Calu3 (cell line): ENCODE measurements at places on chromosomes 2 and 18.
A peak's percentile ranks its signal among the peaks of the same experiment; 100 is the strongest.

- peaks cover 17% of the 10 kb centered on the region for H3K27me3 ChIP-seq
- no peak overlapping the region for H3K4me3 ChIP-seq
- no peak for DNase-seq
- H3K36me3 ChIP-seq, result no peaks in the 10 kb centered on the region
- no peaks in the 10 kb centered on the region for H3K4me1 ChIP-seq
Measured at GRCh38 chr2:23042216-23042906, 342.6 kb upstream of the KLHL29 start.

- H3K4me3 ChIP-seq, result no peak overlapping the region
- H3K36me3 ChIP-seq, result no peaks in the 10 kb centered on the region
- DNase-seq, result no peak
Measured at GRCh38 chr2:98492441-98492840, 47.8 kb downstream of the INPP4A start.

DNA sequence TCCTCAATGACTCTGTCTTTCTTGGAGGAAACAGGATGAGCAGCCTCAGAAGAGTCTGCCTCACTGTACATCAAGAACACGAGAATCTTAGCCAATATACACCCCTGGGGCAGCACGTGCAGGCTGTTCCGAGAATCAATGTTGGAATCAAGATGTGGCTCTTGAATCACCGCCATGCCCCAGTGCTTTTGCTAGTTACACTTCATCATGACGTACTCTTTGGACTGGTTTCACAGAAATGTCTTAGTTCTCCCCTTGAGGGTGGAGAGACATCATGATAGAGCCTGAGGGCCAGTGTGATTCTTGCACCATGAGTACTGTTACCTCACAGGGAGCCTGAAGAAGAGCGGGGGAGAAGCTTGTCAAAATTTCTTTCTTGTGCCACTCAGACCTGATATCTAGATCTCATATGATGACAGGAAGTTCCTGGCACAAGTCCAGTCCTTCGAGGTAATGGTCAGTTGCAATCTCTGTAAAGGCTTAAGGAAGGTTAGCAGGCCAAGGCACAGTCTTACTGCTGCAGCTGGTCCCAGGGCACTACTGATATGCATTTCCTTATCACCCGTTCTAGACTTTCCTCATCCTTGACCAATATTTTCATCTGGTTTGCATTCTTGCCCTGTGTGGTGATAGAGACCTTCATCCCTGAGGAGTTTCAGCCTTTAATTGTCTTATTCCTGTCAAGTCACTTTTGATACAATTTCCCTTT is 28.2 kb upstream of the STAT4 start:
- no peaks in the 10 kb centered on the region for H3K36me3 ChIP-seq
- no peak for DNase-seq
- H3K27me3 ChIP-seq, result no peaks in the 10 kb centered on the region
- peaks cover 29% of the 10 kb centered on the region for H3K4me1 ChIP-seq
- H3K27ac ChIP-seq, result no peak overlapping the region

DNA sequence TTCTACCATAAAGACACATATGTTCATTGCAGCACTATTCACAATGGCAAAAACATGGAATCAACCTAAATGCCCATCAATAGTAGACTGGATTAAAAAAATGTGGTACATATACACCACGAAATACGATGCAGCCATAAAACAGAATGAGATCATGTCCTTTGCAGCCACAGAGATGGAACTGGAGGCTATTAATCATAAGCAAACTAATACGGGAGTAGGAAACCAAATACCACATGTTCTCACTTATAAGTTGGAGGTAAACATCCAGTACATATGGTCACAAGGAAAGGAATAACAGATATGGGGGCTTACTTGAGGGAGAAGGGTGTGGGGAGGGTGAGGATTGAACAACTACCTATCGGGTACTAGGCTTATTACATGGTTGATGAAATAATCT is 7.7 kb downstream of the HMSD start:
- no peaks in the 10 kb centered on the region for H3K4me1 ChIP-seq
- no peak overlapping the region for H3K27ac ChIP-seq
- no peak for DNase-seq
- no peak overlapping the region for H3K4me3 ChIP-seq

GRCh38 chr2:231685349-231686191 is 22.8 kb upstream of the PTMA start:
- H3K4me3 ChIP-seq, result no peak overlapping the region
- peaks cover 8% of the 10 kb centered on the region for H3K4me1 ChIP-seq
- DNase-seq, result no peak

GRCh38 chr2:126527836-126528490 is 128.0 kb upstream of the GYPC start:
- no peak overlapping the region for H3K27ac ChIP-seq
- H3K4me1 ChIP-seq, result no peaks in the 10 kb centered on the region
- no peak overlapping the region for H3K4me3 ChIP-seq
- peak; percentile 19 for DNase-seq
- H3K27me3 ChIP-seq, result no peaks in the 10 kb centered on the region

DNA sequence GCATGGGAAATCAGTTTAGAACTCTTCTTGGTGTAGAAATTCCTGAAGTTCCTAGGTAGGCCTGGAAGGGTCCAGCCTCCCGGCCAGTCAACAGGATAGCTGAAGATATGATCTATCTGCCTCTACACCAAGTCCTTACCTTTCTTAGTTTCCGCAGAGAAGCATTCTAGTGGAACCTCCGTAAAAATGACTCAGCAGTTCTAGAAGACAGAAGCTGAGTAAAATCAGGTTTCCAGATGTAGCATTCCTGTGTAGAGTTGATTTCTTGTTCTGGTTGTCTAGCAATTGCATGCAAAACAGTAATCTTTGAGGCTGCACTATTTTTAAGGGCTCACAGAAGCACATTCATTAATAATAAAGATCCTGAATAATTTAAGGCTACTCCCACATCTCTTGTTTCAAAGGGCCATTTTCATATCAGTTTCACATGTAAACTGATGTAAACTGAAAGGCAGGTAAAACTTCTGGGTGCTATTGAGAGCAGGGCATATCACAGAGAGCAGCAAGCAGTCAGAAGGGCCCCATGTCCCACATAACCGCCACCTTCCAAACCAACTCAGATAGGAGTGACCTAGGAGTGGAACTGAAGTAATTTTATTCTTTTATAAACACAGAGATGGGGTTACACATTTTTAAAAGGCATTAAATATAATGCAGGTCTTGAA is 3.2 kb upstream of the DYTN start:
- no peaks in the 10 kb centered on the region for H3K36me3 ChIP-seq
- H3K27me3 ChIP-seq, result no peaks in the 10 kb centered on the region
- H3K27ac ChIP-seq, result no peak overlapping the region
- no peak overlapping the region for H3K4me3 ChIP-seq
- H3K4me1 ChIP-seq, result no peaks in the 10 kb centered on the region

DNA sequence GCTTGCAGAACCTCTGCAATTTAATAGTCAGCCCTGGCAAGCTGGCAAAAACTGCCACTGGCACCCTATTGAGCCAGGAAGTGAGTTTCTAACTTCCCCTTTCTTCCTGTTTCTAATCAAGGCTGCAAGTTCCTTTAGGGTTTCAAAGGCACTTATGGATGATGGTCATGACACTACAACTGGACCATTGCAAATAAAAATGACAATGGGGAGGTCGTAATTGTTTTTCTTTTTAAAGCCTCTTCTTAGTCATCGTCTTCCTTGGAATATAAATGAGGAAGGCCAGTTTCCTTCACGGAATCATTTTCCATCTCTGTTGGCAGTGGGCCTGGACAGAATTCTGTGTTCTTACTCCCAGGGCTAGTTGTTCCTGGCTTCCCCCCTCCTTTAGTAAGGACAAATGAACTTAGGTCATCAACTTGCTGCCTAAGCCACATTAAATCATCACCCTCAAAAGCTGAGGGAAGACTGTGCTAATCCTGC is 35.8 kb downstream of the SH3RF3 start:
- no peak overlapping the region for H3K4me3 ChIP-seq
- H3K27me3 ChIP-seq, result peaks cover 97% of the 10 kb centered on the region
- H3K4me1 ChIP-seq, result no peaks in the 10 kb centered on the region
- no peaks in the 10 kb centered on the region for H3K36me3 ChIP-seq
- H3K27ac ChIP-seq, result no peak overlapping the region

DNA sequence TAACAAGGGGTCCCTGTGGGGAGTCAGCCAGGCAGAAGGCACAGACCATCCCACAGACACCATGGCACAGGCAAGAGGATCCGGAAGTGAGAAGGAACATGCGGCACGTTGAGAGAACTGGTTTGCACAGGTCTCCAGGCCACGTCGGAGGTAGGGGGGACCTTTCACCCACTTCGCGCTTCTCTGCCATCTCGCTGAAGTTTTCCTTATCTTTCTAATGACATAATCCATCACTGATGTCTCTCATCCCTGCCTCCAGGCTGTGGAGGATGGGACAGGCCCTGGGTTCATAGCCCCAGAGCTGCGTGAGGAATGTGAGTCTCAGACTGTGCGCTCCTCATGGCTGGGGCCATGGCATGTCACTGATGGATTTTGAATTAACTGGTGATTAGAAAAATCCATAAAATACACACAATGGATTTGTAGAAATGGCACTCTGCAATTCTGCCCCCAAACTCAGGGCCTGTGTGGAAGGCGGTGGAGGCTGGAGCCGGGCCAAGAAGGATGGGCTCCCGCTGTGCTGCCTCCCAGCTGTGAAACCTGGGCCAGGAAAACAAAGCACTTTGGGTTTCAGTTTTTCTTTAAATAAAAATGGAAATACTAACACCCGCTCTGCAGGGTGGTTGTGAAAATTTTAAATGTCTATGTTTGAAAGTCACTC is 113.3 kb upstream of the ALKAL2 start:
- no peaks in the 10 kb centered on the region for H3K36me3 ChIP-seq
- no peaks in the 10 kb centered on the region for H3K4me1 ChIP-seq
- H3K4me3 ChIP-seq, result no peak overlapping the region
- no peak for DNase-seq
- H3K27ac ChIP-seq, result no peak overlapping the region
- no peaks in the 10 kb centered on the region for H3K27me3 ChIP-seq

DNA sequence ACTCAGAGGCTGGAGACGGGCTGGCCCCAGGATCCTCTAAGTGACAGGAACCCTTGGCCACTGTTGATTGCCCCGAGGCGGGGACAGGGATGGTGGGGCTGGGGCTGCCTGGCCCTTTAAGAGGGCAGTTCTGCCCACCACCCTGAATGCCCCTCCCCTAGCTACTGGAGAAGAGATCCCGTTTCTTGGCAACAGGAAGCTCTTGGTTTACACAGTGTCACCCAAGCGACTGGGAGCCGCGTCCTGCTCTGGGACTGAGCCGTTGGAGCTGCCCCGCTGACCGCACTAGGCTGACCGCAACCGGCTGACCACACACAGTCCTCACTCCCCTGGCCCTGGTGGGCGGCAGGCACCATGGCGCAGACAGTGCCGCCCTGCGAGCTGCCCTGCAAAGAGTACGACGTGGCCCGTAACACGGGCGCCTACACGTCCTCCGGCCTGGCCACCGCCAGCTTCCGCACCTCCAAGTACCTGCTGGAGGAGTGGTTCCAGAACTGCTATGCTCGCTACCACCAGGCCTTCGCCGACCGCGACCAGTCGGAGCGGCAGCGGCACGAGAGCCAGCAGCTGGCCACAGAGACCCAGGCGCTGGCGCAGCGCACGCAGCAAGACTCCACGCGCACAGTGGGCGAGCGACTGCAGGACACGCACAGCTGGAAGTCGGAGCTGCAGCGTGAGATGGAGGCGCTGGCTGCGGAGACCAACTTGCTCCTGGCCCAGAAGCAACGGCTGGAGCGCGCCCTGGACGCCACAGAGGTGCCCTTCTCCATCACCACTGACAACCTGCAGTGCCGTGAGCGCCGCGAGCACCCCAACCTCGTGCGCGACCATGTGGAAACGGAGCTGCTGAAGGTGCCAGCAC is at the start of gene TEKT4:
TEKT4 (plus strand) TSS at position 205 of the 862 bp plus-strand sequence; CDS start at position 355, 150 bp downstream.
- H3K27me3 ChIP-seq, result no peaks in the 10 kb centered on the region
- no peak within 1 kb of the TSS for H3K27ac ChIP-seq
- H3K4me3 ChIP-seq, result no peak within 1 kb of the TSS
- no peaks in the 10 kb centered on the region for H3K4me1 ChIP-seq

- no peaks in the 10 kb centered on the region for H3K4me1 ChIP-seq
- DNase-seq, result no peak
- no peak overlapping the region for H3K27ac ChIP-seq
- no peak overlapping the region for H3K4me3 ChIP-seq
Measured at GRCh38 chr2:217008794-217009193, 148.9 kb upstream of the TNP1 start.

- H3K4me1 ChIP-seq, result peaks cover 72% of the 10 kb centered on the region
- no peaks in the 10 kb centered on the region for H3K27me3 ChIP-seq
- no peak for DNase-seq
- H3K4me3 ChIP-seq, result no peak overlapping the region
- H3K27ac ChIP-seq, result no peak overlapping the region
- peaks cover 20% of the 10 kb centered on the region for H3K36me3 ChIP-seq
Measured at GRCh38 chr2:100862081-100862480, 42.1 kb downstream of the NPAS2 start.

- no peak for DNase-seq
- no peaks in the 10 kb centered on the region for H3K27me3 ChIP-seq
- no peak overlapping the region for H3K4me3 ChIP-seq
- H3K27ac ChIP-seq, result no peak overlapping the region
- H3K36me3 ChIP-seq, result peaks cover 10% of the 10 kb centered on the region
Measured at GRCh38 chr2:101815739-101816391, 118.4 kb downstream of the MAP4K4 start.

DNA sequence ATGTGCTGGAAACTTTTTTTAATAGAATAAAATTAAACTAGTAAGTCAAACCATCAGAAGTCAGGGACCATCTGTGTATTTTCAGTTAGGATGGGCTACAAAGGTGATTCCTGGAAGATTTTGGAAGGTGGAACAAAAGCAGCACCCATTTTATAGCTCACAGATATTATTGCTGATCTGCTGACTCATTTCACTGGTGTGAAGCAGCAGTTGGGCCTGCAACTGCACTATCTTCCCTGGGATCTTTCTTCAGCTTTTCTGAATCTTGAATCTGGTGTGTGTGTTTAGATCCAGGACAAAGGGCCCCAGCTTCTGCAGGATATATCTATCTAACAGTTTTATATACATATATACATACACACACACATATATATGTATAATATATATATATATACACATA is 35.6 kb upstream of the BCL11A start:
- H3K36me3 ChIP-seq, result no peaks in the 10 kb centered on the region
- H3K27ac ChIP-seq, result no peak overlapping the region
- peaks cover 51% of the 10 kb centered on the region for H3K27me3 ChIP-seq
- no peak for DNase-seq

DNA sequence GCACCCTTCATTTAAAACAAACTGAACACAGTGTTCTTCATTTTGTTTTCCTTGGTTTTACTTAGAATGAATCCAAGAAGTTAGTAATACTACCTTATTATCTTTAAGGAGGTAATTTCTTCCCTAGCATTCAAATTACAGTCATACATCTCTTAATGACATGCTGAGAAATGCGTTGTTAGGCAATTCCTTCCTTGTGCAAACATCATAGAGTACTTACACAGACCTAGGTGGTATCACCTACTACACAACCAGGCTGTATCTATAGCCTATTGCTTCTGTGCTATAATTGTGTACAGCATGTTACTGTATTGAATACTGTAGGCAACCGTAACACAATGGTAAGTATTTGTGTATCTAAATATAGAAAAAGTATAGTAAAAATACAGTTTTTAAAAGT is 8.4 kb upstream of the CABYR start:
- H3K27me3 ChIP-seq, result no peaks in the 10 kb centered on the region
- no peak overlapping the region for H3K4me3 ChIP-seq
- no peaks in the 10 kb centered on the region for H3K36me3 ChIP-seq
